ENCODE measurements at places on chromosomes 2 and 18. TPM values are rescaled to one million over a fixed set of nuclear protein-coding genes. Genes with fewer than 3 reads are reported as not detected.

The FEV gene
- not detected for polyA plus RNA-seq

The CHMP1B gene
- polyA plus RNA-seq: 44.6 TPM

The ATP8B1 gene
- 9.9 TPM for polyA plus RNA-seq

The AAMP gene
- polyA plus RNA-seq: 62.0 TPM

The SMYD1 gene
- polyA plus RNA-seq: not detected

The GDF7 gene
- 0.26 TPM for polyA plus RNA-seq

The UGT1A10 gene
- 0.03 TPM for polyA plus RNA-seq

The SH3RF3 gene
- 2.9 TPM for polyA plus RNA-seq

The DHRS9 gene
- polyA plus RNA-seq: 1.5 TPM

The PPP4R1 gene
- polyA plus RNA-seq: 34.4 TPM

The DNAH7 gene
- 1.9 TPM for polyA plus RNA-seq

The CIB4 gene
- polyA plus RNA-seq: not detected

The IL1R1 gene
- 182 TPM for polyA plus RNA-seq

The HRH4 gene
- not detected for polyA plus RNA-seq

The MPP4 gene
- 0.08 TPM for polyA plus RNA-seq

The SPATA3 gene
- polyA plus RNA-seq: not detected

The TEX44 gene
- not detected for polyA plus RNA-seq

The FAP gene
- 2.8 TPM for polyA plus RNA-seq

The CRYGD gene
- not detected for polyA plus RNA-seq

The ZNF142 gene
- polyA plus RNA-seq: 7.7 TPM

The SRD5A2 gene
- 0.35 TPM for polyA plus RNA-seq

The CASP10 gene
- 9.1 TPM for polyA plus RNA-seq

The SCN7A gene
- 6.1 TPM for polyA plus RNA-seq

The NTSR2 gene
- polyA plus RNA-seq: not detected

Data from lung (tissue), 17 donors.